ENCODE measurements at places on chromosomes 7 and 10.

DNA sequence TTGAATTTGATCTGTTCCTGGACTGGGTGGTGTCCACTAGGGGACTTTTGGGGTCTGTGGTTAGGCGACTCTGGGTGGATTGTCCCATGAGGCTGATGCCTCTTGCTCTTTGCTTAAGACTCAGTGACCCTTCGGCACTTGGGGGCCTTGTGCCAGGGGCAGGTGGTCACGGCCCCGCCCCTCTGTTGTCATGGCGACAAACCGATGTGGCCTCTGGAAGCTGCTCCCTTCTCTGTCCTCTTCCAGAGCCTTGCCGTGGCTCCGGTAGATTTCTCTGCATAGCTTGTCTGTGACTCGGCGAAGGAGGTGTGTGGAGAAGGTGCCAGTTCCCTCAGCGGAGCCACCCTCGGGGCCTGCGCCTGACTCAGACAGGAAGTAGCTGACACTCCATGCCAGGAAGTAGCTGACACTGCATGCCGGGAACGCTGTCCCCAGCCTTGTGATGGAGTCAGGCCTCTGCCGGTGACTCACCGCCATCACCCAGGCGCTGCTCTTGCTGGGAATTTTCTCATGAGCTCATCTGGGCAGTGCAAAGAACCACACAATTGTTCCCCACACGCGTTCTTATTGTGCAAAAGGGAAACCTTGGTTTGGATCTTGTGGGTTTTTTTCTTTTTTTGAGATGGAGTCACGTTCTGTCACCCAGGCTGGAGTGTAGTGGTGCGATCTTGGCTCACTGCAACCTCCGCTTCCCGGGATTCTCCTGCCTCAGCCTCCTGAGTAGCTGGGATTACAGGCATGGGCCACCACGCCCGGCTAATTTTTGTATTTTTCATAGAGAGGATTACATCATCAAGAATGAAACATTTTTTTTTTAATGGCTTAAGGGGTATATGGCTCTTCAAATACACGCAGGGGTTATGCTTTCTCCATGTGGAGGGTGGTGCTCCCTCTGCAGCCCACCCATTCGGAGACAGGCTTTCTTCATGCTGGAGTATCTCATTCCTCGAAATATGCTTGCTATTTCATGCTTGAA lies 72.6 kb downstream of the PFKFB3 start:
- DNase-seq, result peak; percentile 95

DNA sequence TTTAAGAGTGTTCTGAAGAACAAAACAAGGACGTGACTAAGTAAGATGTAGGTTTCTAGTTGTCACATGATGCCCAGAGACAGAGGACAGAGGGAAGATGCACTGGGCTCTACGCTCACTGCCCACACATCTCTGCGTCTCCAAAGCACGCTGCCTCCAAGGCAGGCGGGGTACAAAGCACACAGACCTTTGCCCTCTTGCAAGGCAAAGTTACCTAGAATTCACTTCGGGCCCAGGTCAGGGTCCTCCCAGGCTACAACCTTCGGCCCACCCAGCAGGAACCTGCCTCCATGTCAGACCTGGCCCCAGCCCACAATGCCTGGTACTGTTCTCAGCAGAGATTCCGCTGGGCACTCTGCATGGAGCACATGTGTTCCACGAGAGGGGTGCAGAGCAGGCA lies 26.5 kb downstream of the GRB10 start:
- no peak for DNase-seq

DNA sequence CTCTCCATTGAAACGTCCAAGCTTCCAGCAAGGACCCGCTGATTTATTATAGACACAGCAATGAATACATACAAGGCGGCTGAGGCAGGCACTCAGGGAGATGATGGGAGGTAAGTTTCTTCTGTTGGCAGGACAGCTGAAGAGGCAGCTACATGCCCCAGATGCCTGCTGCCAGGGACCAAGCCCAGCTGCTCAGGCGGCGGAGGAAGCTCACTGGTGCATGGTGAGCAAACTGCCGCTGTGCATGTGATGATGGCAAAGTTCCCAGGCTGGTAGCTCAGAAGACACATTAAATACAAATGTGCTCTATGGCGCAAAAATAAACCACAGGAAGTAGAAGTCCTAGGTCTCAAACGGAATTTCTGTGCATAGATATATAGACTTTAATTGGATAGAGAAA lies 2.3 kb downstream of the DNTT start:
- DNase-seq, result no peak

- DNase-seq, result no peak
Observed at GRCh38 chr10:35462491-35462934, 126.2 kb downstream of the CCNY start.
